ENCODE measurements at places on chromosomes 6 and 20.

- DNase-seq: no peak
Measured at GRCh38 chr6:135128268-135128914, 52.7 kb upstream of the MYB start.

DNA sequence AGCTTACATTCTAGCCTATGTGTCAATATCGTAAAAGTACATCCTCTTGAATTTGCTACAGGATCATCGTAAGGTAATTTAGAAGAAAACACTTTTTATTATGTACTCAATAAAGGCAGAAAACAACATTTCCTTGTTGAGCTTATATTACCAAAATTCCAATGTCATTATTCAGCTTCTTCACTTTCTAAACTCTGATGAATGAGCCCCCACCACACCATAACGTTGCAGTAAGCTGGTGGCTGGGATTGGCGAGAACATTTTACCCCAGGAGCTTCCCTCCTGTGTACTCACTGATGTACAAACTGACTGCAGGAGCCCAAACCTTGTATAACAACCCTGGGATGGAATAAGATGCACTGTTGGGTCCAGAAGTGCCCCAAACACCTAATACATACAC, 238.1 kb upstream of the MARCKS start:
- no peak for DNase-seq

DNA sequence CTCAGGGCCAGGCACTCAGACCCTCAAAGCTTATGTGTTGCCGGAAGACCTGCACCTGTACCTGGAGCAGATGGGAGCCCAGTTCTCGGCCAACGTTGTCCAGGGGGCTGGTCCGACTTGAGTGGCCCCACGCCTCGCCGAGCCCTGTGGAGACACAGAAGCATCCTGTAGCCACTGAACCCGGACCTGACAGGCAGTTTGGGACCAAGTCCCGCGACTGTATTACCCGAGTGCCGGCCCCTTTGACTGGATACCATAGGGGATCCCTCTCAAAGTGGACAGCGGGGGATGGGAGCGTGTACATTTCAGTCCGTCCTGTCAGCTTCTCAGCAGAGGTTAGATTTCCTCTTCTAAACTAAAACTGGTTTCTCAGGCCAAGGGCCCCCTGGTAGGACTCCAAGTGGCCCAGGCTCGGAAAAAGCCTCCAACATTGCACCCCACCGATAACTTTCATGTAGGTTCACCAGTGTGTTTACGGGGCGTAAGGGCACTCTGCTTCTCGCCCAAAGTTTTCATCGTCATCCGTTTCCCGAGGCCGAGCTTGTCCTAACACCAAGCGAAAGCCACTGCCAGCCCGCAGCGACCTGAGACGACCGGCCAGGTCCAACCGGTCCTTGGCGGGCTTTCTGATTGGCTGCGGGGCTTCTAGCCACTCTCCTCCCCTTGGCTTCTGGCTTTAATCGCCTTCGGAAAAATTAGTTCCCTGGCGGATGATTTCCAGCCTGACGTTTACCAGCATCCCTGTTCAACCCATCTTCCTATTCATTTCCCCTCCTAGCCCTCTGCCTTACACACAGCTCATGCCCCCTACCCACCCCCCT, 10.8 kb downstream of the SIM1 start:
- DNase-seq: no peak

GRCh38 chr6:106789428-106790148, 160.2 kb downstream of the QRSL1 start:
- no peak for DNase-seq

DNA sequence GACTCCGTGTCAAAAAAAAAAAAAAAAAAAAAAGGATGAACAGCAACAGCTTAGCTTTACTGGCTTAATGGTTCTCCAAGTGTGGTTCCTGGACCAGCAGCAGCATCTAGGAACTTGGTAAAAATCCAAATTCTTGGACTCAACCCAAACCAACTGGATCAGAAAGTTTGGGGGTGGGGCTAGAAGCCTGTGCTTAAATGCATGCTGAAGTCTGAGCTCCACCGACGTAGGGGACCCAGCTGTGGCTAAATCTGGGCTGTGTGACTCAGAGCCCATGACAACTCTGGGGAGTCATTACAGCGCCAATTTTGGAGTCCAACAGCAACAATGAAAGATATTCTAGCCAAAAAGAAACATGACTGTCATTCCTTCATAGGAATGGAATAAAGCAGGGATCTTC, 13.6 kb upstream of the CHD6 start:
- peak; percentile 75 for DNase-seq

DNA sequence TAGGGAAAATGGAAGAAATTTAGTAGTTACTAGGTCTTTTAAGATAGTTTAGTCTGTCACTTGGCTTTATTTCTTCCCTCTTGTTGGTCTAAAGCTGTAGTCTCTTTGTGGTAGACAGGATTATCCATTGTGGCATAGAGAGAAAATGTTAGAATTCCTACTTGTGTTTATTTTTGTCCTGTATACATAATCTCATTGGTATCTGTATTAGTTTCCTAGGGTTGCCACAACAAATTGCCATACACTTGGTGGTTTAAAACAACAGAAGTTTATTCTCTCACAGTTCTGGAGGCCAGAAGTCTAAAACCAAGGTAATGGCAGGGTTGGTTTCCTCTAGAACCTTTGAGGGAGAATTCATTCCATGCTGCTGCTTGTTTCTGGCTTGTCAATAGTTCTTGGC, 119.4 kb downstream of the ZFAND3 start:
- DNase-seq: no peak

GRCh38 chr6:21099338-21100314, 493.9 kb upstream of the SOX4 start:
- DNase-seq: no peak

- no peak for DNase-seq
Measured at GRCh38 chr20:45822857-45823256, 4.3 kb downstream of the TNNC2 start.

DNA sequence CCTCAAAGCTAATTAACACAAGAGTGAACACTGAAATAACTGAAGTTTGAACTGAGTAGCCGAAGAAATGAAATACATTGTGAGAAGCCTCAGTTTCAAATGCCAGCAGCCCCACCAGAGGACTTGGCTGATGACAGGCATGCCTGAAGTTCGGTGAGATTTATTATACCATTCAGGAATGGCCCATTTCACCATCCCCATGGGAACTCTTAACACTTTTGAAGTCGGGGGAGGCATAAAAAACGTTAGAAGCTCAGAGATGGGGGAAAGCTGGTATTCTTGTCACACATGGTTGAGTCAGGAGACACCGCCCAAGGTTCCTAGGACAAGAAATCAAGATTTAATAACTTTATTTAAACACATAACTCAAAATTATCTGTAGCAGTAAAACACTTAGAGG, 17.6 kb upstream of the SLC22A3 start:
- DNase-seq: no peak

GRCh38 chr6:157442291-157442690, 61.3 kb downstream of the ZDHHC14 start:
- no peak for DNase-seq

DNA sequence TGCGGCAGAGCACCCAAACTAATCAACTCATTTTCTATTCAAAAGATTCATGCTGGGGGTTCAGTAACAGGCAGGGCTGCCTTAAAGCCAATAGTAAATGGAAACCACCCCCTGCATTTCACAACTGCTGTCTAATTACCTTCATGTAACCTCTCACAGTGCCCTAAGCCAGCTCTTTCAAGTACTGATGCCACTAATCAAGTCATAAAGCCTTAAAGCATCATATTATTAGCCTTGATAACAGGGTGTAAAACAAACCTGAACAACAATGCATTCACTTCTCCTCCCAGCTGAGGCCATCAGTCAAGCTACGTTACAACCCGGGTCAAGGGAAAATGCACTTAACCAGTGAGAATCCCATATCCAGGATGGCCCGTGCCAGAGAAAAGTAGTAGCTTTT, 33.0 kb downstream of the TRERF1 start:
- DNase-seq: no peak

DNA sequence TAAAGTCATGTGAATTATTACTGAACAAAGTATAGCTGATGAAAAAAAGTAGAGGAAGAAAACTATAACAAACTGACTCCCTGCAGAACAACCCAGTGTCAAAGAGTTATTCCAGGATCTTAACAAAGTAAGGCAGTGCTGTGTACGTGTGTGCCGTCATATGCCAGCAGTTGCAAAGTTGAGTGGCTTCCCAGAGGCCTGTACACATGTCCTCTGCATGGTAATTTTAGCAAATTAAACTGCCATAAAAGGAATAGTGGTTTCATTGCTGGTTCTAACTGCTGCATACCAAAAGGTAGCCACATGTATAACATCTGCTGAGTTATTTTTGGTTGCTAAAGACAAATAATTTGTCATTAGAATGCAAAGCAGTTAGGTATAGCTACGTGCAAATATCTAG, 44.8 kb downstream of the RIPOR2 start:
- DNase-seq: no peak

DNA sequence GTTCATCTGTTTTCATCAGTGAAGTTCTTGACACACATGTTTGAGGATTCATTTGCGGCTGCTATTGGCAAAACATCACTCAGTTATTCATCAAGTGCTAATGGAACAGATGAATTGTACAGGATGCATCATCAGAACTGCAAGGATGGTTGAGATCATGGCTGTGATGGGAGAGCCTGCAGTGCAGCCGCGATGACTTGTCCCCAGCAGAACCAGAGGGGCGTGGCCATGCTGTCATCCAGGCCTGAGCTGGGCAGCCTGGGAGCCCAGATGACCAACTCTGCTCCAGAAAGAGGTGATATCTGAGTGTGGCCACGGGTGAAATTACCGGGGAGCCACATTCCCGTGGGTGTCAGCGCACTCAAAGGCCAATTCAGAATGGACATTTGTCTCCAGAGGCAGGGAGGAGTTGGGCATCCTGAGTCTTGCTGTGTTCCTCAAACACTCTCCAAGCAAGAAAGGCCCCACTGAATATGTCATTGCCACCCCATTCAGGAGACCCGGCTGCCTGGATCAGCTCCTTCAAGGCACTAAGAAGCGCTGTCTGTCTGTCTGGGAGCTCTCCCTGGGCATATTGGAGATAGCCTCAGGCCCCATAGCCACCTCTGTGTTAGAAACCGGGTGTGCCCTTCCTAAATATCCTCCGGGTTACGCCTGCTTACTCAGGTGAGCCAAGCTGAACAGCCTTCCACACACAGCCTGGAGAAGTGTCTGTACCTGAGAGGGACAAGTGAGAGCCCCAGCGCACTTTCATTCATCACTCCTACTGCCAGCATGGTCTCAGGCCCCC, 66.7 kb downstream of the SYNDIG1 start:
- peak; percentile 17 for DNase-seq

GRCh38 chr6:127966616-127967015, 65.8 kb upstream of the THEMIS start:
- DNase-seq: peak; percentile 5

- DNase-seq: no peak
Measured at GRCh38 chr20:11918981-11919380, 1.3 kb downstream of the BTBD3 start.
